ENCODE measurements at places on chromosomes 2 and 18.

DNA sequence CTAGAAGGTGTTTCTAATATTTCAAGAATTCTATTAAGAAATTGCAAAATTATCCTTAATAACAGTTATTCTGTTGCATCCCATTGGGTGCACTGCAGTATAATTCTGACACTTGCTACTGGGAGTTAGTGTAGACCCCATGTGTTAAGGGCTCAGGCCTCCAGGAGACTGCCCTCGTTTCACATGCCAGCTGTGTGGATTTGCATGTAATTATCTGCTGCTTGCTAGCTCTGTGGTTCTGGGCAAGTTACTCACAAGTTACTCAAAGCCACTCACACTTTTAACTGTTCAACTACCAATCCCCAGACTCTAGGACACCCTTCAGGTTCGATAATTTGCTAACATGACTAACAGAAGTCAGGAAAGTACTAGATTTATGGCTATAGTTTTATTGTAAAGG, 38.6 kb downstream of the ST6GAL2 start:
- DNase-seq, result no peak

DNA sequence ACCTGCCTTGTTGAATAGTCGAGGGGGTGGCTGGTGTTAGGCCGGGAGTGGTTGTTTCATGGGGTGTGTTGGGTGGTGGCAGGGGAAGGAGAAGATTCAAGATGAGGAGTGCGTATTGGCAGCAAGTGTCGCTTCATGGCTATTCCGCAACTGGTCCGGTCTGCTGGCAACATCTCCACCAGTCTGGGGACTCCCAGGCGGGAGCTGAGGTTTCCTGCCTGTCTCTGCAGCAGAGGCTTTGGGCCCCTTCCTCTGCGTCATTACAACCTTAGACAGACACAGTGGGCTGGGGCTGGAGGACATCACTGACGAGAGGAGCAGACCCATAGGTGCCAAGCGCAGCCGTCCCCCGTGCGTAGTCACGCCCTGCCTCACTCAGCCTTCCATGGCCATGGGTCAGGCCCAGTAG, 64.0 kb upstream of the MCFD2 start:
- peak; percentile 90 for DNase-seq

GRCh38 chr2:224078656-224079055, 39.6 kb upstream of the SERPINE2 start:
- DNase-seq, result no peak

DNA sequence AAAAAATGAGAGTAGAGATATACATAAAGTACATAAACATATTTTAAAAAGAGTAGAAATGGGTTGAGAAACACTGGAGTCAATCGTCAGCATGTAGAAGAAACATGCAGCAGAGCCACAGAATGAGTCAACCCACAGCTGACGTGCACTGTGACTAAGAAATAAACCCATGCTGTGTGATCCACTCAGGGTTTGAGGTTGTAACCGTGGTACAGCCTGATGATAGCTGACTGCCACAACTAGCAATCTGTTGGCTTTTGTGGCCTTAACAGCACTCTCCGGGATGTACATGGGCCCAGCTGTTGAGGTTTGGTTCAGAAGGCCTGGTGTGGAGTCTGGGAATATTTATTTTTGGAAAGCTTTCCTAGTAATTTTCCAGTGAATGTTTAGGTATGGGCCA, 554.4 kb upstream of the MEX3C start:
- DNase-seq, result no peak

- DNase-seq, result no peak
These were observed 22.9 kb downstream of the INO80C start for GRCh38 chr18:35474884-35475283.

- no peak for DNase-seq
These were observed 8.3 kb upstream of the TNS1 start for GRCh38 chr2:218010984-218011652.

GRCh38 chr2:186101616-186102015, 363.0 kb downstream of the FSIP2 start:
- no peak for DNase-seq

DNA sequence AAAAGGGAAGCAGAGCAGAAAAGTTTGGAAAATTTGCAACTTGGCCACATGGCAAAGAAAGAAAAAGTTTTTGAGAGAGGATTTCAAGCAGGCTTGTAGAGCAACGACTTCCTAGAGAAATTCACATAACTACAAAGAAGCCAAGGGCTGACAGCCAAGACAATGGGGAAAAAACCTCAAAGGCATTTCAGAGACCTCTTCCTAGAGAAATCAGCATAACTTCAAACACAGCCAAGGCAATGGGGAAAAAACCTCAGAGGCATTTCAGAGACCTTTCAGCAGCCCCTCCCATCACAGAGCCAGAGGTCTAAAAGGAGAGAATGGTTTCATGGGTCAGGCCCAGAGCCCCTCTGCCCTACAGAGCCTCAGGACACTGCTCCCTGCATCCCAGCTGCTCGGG, 7.2 kb downstream of the ADI1 start:
- DNase-seq, result no peak

- no peak for DNase-seq
These were observed 58.8 kb downstream of the DGKD start for GRCh38 chr2:233413046-233413445.

DNA sequence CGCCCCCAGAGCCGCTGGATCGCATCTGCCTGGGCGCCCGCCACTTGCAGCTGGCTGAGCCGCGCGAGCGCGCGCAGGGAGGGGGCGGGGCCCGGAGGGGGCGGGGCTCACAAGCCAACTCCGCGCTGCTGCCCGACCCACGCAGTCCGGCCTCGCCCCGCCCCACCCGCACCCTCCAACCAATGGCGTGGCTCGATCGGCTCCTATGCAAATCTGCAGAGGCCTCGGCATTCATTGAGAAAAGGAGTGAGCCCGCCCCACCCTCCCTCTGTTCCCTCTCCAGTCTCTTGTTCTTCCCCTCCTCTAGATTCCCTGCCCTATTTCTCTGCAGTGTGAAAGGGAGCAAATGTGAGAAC, at the start of gene ALK:
TSS of gene ALK (minus strand) at position 27 of the 356 bp plus-strand sequence. CDS start 927 bp downstream, outside the sequence.
- DNase-seq, result peak; percentile 28

DNA sequence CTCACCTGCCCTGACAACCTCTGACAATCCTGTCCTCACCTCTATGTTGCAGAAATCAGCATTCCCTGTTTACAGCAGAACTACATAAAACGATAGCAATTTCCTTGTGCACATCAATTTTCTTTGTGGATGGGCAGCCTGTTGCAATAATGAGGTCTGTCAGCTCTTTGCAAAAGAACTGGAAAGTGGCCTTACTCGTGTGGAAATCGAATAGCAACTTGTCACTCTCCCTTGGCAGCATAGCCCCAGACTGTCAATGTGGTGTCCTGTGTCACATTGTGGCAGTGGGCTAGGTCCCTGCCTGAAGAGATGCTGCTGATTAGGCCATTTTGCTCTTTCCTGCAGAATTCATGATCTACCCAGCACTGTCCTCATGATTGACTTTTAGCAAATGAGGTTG, 531.9 kb downstream of the CCDC85A start:
- DNase-seq, result no peak

All from CD14-positive monocyte (primary cell).